ENCODE measurements at places on chromosomes 6 and 20. TPM values are rescaled to one million over a fixed set of nuclear protein-coding genes. Genes with fewer than 3 reads are reported as not detected.

DNA sequence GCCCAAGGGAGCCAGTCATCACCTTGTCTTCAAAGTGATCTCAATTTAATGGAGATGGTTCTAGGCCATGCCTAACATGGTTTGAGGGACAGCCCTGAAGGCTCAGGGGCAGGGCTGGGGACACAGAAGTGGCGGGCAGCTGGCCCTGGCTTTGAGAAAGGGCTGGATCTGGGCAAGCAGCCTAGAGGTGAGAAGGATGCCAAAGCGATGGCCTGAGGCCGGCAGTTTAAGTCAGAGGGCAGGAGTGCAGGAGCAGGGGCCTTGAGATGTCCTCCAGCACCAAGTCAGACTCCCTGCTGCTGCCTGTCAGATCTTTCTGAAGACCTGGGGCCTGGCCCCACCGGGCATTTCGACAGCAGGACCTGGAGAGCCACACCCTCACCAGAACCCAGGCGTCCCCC lies 28.4 kb upstream of the APMAP start:
- H3K4me1 ChIP-seq: no peaks in the 10 kb centered on the region
- H3K27ac ChIP-seq: no peak overlapping the region
- no peaks in the 10 kb centered on the region for H3K36me3 ChIP-seq
- DNase-seq: peak; percentile 21
- no peaks in the 10 kb centered on the region for H3K27me3 ChIP-seq

DNA sequence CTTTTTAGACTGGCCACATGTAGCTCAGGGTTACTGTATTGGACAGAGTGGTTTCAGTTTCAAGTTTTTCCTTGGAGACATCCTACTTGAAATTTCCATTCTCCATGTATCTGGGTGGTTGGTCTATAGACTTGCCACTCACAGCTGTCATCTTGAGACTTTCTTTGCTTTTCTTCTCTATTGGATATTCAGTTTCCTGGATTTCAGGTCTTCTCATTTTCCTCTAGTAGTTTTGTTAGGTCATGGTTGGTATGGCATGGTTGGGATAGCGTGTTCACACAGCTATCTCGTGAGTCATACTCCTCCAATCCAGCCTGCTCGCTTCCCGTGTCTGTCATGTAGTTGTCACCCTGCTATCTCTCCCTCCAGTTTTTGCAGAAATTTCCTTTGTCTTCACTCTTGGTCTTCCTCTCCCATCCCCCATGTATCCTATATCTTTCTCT lies 48.3 kb downstream of the PTPN1 start:
- H3K27ac ChIP-seq: peak overlapping the region; percentile 23
- H3K4me3 ChIP-seq: no peak overlapping the region
- H3K4me1 ChIP-seq: peaks cover 15% of the 10 kb centered on the region

GRCh38 chr6:103872678-103873077 lies 987.0 kb downstream of the HACE1 start:
- no peak overlapping the region for H3K4me3 ChIP-seq
- H3K36me3 ChIP-seq: no peaks in the 10 kb centered on the region
- H3K27me3 ChIP-seq: no peaks in the 10 kb centered on the region
- DNase-seq: no peak

DNA sequence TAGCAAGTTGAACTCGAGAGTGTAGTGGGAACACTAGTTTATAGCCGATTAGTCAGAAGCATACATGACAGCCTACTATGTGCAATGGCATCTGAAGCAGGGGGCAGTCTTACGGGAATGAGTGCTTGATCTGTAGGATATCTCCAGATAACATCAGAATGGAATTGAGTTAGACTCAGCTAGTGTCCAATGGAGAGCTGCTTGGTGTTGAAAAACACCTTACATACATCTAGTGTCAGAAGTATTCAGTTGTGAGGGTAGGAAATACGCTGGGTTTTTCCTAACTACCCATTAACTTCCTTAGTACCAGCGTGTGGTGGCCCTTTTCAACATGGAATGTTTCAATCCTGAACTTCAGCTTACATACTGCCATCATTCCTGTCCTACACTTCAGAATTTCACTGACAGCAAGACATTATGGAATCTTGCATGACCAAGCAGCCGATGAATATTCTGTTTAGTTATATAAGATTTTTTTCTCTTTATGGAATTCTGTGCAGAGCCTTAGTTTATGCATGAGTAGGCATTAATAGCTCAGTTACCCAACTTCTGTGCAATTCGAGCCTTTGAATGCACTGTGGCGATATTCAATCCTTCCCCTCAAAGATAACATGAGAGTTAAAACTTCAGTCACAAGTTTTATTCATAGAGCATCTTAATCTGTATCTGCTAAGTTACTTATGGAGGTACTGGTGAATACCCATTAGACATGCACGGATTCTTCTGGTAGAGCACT lies 218.6 kb upstream of the MOCS1 start:
- peaks cover 14% of the 10 kb centered on the region for H3K27me3 ChIP-seq
- H3K36me3 ChIP-seq: no peaks in the 10 kb centered on the region
- DNase-seq: no peak
- H3K27ac ChIP-seq: no peak overlapping the region
- H3K4me1 ChIP-seq: no peaks in the 10 kb centered on the region

DNA sequence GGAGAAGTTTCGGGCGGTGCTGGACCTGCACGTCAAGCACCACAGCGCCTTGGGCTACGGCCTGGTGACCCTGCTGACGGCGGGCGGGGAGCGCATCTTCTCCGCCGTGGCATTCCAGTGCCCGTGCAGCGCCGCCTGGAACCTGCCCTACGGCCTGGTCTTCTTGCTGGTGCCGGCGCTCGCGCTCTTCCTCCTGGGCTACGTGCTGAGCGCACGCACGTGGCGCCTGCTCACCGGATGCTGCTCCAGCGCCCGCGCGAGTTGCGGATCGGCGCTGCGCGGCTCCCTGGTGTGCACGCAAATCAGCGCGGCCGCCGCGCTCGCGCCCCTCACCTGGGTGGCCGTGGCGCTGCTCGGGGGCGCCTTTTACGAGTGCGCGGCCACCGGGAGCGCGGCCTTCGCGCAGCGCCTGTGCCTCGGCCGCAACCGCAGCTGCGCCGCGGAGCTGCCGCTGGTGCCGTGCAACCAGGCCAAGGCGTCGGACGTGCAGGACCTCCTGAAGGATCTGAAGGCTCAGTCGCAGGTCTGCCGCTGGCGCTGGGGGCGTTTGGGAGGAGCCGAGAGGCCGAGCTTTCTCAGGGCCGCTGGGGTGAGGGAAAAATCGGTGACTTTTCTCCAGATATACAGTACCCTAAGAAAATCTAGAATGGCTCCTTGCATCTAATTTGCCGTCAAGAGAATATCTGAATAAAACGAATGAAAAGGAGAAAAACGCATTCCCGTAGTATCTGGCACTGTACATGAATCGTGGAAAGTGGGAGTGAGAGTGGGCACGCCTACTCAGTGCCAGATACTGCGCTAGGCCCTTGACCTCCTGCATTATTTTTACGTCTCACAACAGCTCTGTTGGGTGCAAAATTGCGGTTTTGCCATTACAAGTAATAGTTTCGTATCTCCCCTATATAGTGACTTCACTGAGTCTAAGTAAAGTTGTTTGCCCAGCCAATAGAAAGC lies 1.0 kb downstream of the CALHM6 start:
- peak; percentile 28 for DNase-seq
- H3K4me1 ChIP-seq: peaks cover 7% of the 10 kb centered on the region
- no peaks in the 10 kb centered on the region for H3K27me3 ChIP-seq

GRCh38 chr6:144936764-144937163 lies 651.6 kb downstream of the UTRN start:
- no peaks in the 10 kb centered on the region for H3K27me3 ChIP-seq
- no peak overlapping the region for H3K27ac ChIP-seq
- no peaks in the 10 kb centered on the region for H3K36me3 ChIP-seq
- no peak for DNase-seq
- no peak overlapping the region for H3K4me3 ChIP-seq
- H3K4me1 ChIP-seq: no peaks in the 10 kb centered on the region

- DNase-seq: no peak
- H3K27ac ChIP-seq: no peak overlapping the region
- no peaks in the 10 kb centered on the region for H3K27me3 ChIP-seq
- peaks cover 23% of the 10 kb centered on the region for H3K4me1 ChIP-seq
Measured at GRCh38 chr6:166997348-166997747, 1.8 kb upstream of the CEP43 start.

DNA sequence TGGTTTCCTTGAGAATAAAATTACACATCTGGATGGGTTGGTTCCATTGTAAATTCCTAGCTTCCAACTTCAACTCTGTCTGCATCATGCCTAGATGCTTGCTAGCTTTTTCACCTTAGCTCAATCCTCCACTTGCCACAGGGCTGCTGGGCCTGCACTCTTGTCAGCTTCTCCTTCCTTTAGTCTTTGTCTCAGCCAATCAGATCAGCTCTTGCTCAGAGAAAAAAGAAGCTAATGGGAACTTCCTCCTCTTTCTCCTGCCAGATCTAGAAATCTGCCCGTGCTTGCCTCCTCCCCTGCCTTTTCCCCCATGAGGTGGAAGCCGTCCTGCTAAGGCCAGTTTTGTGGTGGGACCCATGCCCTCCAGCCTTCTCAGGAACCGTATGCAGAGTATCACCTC lies 18.5 kb downstream of the RAE1 start:
- DNase-seq: no peak
- no peaks in the 10 kb centered on the region for H3K36me3 ChIP-seq
- H3K27ac ChIP-seq: no peak overlapping the region
- no peak overlapping the region for H3K4me3 ChIP-seq

DNA sequence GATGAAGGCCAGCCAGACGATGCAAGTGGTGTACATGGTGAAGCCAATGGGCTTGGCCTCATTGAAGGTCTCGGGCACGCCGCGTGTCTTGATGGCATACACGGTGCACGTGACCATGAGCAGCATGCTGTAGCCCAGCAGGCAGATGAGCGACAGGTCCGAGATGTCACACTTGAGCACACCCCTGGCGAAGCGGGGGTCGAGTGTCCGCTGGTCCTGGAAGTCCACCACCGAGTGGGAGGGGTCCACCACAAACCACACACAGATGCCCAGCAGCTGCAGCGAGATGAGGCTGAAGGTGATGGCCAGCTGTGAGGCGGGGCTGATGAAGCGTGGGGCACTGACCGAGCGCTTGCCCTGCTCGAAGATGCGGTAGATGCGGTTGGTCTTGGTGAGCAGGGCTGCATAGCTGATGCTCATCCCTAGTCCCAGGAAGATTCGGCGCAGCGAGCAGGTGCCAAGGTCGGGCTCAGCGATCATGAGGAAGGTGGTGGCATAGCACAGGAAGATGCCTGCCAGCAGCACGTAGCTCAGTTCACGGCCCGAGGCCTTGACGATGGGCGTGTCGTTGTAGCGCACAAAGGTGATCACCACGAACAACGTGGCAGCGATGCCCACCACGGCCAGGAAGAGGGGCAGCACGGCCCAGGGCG lies 110.1 kb downstream of the GRM4 start:
- H3K36me3 ChIP-seq: no peaks in the 10 kb centered on the region
- no peaks in the 10 kb centered on the region for H3K4me1 ChIP-seq
- no peak for DNase-seq
- H3K4me3 ChIP-seq: no peak overlapping the region
- no peaks in the 10 kb centered on the region for H3K27me3 ChIP-seq

The CCN6 gene
- polyA plus RNA-seq: not detected

The GLP1R gene
- polyA plus RNA-seq: 0.11 TPM

The SPATA25 gene
- 0.29 TPM for polyA plus RNA-seq

The ZBTB46 gene
- 0.77 TPM for polyA plus RNA-seq

The OSTM1 gene
- 64.5 TPM for polyA plus RNA-seq

The NKX2-4 gene
- polyA plus RNA-seq: not detected

The RXRB gene
- polyA plus RNA-seq: 64.2 TPM

The RBPJL gene
- polyA plus RNA-seq: not detected

All from adrenal gland (tissue), 19 donors.